ENCODE measurements at places on chromosomes 4 and X.

- no peak for DNase-seq
Observed at GRCh38 chr4:76738086-76738931, 159.6 kb downstream of the SOWAHB start.

GRCh38 chrX:86887341-86887740 is 630.3 kb upstream of the KLHL4 start:
- no peak for DNase-seq

DNA sequence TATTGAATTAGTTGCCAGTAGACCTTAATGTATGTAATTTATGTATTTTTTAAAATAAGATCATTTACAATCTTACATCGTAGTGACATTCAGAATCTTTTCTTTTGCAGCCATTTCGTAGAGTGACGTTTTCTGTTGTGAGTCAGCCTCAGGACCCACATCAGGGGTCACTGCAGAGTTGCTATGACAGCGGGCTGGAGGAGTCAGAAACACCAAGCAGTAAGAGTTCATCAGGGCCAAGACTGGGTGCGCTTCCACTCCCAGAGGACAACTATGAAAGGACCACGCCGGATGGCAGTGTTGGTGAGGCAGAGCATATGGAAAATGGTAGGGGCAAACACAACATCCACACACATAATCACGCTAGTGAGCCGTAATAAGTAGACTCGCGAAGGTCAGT is 199.9 kb downstream of the PCDH7 start:
- DNase-seq = no peak

- DNase-seq = no peak
Observed at GRCh38 chrX:2710041-2710840, 19.1 kb downstream of the CD99 start.

All from kidney epithelial cell (primary cell).